Stimulated activated CD8-positive, alpha-beta memory T cell treated with anti-CD3 and anti-CD28 coated beads, Interleukin-7, amount 100 ng/mL, for 48 hours (primary cell): ENCODE measurements at places on chromosomes 3 and 15.

DNA sequence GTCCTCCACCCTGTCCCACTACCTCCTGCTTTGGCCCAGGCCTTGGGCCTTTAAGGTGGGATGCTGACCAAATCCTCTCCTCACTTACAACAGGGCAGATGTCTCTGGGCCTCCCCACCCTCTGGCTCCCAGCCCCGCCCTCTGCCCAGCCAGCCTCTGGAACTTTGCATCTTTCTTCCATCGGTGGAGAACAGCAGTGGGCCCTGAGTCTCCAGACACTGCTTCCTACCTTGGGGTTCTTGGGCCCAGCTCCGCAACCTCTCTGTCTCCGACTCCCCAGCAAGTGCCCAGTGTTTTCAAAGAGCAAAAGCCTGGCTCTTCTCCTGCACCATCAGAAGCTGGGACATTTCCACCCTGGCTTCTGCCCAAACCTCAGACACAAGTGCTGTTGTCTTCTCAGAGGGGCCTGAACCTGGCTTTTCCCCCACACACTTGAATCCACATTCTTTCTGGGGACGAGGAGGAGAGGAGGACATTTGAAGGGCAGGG is 33.1 kb downstream of the MRAS start:
- DNase-seq: no peak

DNA sequence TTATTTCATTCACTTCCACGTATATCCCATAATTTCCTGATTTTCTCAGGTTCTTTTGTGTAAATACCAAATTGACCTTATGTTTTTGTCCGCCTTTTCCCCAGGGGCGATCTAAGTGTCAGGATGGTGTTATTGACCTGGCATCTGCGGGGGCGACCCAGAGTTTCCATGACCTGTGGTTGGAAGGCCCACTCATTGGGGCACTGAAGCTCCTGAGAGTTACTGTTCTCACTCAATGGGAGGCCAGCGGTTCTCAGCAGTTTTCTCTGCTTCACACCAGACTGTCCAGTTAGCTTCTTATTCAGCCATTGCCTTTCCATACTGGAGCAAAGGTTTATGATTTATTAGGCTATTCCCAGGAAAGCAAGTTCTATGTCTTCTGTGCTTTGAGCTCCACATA is 53.3 kb downstream of the B3GALNT1 start:
- DNase-seq: no peak

GRCh38 chr3:138440596-138440995 is 6.2 kb downstream of the ESYT3 start:
- no peak for DNase-seq

DNA sequence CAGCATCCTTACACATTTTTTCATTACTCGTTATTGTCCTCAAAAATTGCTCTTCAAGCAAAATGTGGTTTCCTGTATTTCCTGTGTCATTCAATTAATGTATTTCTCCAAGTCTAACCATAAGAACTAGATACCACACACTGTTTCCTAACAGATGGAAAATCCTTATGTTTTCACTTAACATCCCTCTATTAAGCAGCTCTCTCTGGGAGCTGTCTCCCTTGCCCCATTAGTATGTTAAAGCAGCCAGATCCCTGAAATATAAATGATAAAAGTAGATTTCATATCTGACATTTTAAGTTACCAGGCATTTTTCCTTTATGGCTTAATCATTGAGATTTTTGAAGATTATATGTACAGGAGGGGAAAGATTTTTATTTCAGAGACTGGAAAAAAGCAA is 15.9 kb downstream of the PFN2 start:
- DNase-seq: no peak
